ENCODE measurements at places on chromosomes 6 and 20.

- no peak for DNase-seq
These were observed 58.9 kb upstream of the IFNGR1 start for GRCh38 chr6:137277971-137278637.

DNA sequence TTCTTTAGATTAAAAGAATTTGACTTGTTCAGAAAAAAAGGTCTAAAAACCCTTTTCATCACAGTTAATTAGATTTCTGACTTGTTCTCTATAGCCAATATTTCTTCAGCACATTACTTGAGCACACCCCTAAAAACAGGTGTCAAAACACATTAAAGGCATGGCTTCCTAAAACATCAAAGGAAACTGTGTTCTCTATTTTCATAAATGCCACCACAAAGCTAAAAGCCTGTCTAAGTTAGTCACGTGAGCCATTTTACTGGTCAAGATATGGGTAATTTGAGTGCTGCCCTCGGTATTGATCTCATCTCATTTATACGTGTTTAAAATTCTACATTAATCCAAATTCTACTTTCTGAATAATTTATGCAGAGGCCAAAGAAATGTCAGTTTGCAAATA, 580.5 kb downstream of the HAO1 start:
- no peak for DNase-seq

DNA sequence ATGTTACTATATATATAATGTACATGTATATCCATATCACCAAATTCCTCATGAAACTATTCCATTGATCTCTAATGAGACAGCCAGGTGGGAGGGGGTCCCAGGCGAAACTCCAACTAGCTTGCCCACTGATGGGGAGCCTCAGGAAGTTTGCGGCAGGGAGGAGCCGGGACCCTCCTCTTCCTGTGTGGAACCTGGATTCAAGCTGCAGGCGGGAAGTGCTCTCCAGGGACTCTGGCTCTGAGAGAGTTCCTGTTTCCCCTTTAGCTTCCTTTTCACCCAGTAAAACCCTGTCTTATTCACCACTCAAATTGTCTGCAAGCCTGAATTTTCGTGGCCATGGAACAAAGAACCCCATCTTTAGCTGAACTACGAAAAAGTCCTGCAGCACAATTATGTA, 152.2 kb downstream of the OPN5 start:
- no peak for DNase-seq

DNA sequence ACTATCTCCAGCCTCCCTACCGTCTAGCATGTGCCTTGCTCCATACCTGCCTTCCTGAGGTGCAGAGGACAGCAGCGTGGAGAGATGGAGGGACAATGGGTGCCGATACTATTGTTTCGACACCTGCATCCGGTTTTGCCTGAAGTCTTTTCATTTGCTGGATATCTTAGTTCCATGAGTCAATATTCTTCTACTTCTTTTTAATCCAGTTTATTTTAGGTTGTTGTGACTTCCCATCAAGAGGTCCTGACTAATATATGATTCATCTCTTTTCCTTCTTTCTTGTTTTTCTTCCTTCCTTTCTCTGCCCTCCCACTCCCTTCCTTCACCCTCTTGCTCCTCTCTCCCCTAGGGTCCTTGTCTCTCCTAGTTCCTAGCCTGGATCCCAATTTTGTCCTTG, 91.4 kb downstream of the CDH26 start:
- no peak for DNase-seq

DNA sequence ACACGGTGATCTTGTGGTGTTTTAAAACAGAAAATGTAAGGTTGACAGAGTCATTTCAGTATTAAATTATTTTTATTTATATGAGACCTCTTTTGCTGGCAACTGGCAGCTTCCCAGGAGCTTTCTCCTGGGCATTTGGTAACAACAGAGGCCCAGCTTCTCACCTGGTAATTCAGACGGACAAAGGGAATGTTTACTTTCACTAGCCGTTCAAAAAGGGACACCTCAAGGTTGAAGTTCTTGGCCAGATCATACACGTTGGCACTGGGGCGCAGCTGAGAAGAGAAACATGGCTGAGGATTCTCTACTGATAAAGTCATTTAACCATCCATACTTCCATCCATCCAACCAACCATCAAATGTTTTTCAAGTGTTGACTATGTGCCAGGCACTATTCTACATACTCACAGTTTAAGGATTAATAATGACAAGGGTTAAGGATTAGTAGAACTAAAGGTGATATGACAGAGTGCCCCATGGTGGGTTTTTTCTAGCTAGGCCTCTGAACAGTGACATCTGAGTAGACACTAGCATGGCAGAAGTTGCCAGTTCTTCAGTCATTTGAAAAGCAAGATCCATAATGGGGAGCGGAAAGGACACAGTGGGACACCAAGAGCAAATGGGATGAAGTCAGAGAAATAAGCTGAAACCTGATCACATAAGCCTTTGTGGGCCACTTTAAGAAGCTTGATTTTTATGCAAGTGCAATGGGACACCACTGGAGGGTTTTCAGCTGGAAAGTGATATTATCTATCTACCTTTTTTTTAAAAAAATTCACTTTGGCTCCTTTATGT, 25.1 kb downstream of the ZNFX1 start:
- DNase-seq: no peak

- DNase-seq: no peak
These were observed 179.8 kb upstream of the RIMS1 start for GRCh38 chr6:71706523-71706922.

DNA sequence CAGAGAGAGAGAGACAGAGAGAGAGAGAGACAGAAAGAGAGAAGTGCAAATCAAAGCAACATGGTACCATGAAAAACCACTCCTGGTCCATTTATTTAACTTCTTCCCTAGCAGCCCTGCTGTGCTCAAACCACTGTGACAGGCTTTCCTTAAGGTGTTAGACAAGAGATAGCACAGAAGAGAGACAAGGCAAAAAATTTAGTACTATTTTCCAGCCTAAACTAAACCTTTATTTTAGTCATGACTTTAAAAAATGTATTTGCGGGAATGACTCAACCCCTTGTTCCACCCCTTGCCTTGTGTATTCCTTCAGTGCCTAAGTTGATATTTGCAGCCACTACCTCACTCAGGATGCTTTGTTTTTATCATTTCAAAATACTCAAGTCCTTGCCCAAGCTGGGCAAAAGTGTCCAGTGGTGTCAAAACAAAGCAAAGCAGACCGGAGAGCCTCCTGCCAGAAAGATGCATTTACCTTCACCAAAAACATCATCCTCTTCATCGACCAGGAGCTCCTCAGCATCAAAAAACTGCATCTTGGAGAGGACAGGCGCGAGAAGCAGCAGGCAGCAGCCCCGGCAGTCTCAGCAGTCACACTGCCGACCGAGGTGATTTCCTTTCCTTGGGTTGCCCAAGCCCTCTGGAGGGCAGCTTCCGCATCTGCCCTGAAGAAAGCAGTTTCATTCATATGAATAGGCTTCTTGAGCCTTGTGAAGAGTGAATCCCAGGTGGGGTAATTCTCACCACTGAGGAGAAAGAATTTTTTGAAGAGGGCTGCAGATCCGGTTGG, at the start of gene RIPOR2:
Gene RIPOR2 (minus strand): TSS at position 595 of the 787 bp plus-strand sequence. CDS start 62 bp downstream, at position 533.
- no peak for DNase-seq

DNA sequence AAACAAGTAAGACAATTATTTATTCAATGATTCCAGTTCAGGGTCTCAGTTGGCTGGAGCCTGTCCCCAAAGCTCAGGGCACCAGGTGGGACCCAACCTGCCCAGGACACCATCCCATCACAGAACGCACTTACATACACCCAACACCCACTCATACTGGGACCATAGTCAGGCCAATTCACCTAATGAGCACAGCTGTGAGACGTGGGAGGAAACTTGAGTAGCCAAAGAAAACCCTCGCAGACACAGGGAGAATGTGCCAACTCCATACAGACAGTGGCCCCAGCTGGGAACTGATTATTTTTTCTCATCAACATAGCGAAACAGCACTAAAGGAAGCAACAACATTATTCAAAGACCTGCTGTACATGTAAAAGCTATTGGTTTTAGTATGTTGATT, 58.6 kb upstream of the DOK5 start:
- no peak for DNase-seq

DNA sequence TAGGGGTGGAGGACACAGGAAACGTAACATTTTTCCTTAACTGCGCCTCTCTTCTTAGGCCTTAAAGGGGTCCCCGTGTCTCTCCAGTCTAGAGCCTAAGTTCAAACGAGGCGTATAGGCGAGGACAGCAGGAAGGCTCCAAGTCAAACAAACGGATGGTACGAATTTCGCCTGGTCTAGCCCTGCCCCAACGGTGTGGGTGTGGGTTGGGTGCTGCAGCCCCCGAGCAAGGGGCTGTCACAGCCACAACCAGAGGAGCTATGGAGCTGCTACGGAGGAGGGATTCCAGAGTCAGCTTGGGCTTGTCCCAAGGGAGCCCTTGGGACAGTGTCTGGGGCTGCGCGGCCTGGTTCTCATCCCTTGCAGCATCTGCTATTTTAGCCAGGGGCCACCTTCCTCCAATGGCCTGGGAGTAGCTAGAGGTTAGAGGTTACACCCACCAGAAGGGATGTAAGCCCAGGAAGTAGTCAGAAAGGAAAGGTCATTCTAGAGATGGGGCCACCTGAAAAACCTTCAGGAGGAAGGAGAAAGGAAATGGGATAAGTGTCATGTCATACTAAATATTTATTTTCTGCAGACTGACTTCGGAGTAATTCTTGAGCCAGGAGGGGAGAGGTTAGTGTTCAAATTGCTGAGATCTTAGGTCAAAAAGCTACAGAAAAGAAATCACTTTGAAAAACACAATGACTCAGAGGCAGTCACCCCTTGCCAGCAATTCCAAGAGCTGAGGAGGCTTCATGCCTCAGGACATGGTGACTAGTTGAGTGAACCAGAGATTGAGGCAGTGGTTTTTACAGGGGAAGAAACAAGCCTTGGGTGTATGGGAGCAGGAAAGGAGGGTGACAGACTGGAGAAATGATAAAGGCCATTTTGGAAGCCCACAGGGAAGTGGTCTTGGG, 21.7 kb downstream of the VPS52 start:
- DNase-seq: no peak

DNA sequence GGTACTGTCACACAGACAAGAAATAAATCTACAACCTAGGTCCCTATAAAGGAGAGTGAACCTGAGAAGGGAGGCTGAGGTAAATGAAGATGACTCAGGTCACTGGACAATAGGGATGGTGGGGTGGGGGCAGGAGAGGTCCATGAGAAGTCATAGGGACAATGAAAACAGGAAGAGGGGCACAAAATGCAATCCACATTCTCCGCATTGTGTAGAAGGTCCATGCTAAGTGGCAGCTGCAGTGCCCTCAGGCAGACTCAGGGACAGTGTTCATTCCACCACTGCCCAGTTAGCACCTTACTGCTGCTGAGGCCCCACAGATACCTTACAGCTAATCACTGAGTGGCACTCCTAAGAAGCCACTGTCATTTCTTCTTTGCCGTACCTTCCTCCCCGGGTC, 156.8 kb downstream of the RCAN2 start:
- DNase-seq: no peak

- DNase-seq: no peak
These were observed 59.0 kb downstream of the PPP1R14C start for GRCh38 chr6:150201772-150202329.

DNA sequence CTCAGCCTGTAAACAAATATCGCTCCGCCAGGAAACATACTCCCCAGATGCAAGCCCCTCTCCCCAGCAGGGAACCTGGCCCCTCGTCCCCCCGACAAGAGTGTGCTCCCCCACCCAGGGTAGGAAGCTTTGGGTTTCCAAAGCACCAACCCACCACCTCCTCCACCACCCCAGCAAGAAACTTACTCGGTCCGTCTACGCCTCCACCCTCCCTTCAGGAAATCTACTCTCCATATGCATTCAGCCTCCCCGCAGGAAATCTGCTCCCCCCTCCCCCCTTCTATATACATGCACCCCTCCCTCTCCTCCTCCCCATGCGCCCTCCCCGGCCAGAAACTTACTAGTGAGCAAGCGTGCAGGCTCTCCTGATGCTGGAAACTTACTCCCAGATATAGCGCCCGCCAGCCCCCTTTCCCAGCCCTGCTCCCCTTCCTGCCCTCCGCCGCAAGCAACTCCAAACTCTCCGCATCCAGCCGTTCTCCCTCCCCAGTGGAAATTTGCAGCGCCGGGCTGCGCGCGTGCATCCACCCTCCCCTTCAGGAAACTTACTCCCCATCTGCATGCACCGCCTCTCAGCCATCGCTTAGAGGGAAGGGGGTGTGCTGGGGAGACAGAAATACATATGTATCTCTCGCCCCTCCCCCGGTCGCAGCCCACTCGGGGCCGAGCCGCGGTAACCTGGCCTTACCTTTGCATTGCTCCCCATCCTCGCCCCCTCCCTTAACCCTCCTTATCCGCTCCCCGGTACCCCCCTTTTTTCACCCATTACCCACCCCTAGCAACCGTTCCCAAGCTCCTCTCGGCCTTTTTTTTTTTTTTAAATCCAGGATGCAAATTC, at the start of gene TRERF1:
Gene TRERF1 (minus strand): TSS at position 594 of the 838 bp plus-strand sequence. CDS start 182,336 bp downstream, outside the sequence.
- DNase-seq: no peak

GRCh38 chr6:170438402-170438753, 114.7 kb downstream of the PSMB1 start:
- DNase-seq: peak; percentile 10

- no peak for DNase-seq
These were observed 184.0 kb downstream of the RPS12 start for GRCh38 chr6:132998418-132998817.

- no peak for DNase-seq
These were observed 50.7 kb upstream of the TNFRSF21 start for GRCh38 chr6:47360388-47360787.

GRCh38 chr6:95240514-95240913, 336.8 kb upstream of the MANEA start:
- DNase-seq: no peak

- DNase-seq: no peak
These were observed 43.2 kb downstream of the GRM4 start for GRCh38 chr6:34102696-34103095.

GRCh38 chr6:154390034-154390433, 33.4 kb upstream of the IPCEF1 start:
- DNase-seq: no peak

DNA sequence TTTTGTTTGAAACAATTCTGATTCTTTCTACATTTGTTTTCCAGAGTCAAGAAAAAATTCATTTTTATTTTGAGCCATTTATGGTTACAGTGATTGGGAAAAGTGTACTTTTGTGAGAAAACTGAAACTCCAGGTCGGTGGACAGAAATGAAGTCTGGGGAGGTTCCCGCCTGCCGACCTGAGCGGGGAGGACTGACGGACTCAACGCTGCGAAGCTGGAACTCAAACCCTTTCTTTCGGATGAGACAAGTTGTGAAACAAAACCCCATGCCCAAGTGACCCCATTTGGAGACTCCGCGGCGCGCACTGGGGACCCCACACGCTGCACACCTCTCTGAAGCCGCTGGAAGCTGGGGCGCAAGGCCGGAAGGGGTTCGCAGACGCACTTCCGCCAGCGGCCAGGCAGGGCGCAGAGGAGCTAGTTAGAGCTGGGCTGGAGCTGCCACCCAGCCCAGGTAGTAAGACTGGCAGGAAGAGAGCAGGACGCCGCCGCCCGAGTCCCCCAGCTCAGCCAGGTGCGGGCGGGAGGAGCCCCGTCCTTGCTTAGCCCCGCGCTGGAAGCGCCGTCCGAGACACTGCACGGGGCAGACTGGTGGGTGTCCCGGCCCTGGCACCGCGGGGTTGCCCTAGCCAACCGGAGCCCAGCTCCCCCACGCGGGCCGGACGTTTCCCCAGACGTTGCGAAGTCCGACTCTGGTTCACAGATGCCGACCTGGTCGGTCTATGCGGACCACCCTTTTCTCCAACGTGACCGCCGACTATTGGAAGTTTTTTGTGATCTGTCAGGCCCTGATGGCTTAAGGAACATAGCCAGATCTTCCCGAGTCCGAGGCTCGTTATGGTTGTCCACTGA, 19.8 kb upstream of the ZSCAN16 start:
- DNase-seq: peak; percentile 30

Measured in LNCaP clone FGC (cell line).